ENCODE measurements at places on chromosomes 2 and 18.

DNA sequence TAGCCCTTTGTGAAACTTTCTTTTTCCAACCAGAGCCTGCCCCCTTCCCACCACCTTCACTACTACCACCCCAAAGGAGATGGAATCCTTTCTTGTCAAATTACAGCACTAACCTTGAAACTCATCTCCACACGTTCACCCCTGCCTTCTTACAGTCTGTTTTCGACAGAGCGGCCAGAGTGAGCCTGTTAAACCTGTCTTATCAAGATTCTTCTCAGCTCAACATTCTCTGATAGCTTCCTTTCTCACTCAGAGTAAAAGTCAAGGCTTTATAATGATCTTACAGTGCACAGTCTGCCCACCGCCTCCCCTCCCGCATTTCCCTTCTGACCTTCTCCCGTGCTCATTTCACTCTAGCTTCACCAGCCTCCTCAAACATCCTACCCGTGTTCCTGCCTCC, 56.0 kb downstream of the ARHGAP25 start:
- no peak for DNase-seq

GRCh38 chr2:3960106-3960505, 256.7 kb downstream of the DCDC2C start:
- no peak for DNase-seq

DNA sequence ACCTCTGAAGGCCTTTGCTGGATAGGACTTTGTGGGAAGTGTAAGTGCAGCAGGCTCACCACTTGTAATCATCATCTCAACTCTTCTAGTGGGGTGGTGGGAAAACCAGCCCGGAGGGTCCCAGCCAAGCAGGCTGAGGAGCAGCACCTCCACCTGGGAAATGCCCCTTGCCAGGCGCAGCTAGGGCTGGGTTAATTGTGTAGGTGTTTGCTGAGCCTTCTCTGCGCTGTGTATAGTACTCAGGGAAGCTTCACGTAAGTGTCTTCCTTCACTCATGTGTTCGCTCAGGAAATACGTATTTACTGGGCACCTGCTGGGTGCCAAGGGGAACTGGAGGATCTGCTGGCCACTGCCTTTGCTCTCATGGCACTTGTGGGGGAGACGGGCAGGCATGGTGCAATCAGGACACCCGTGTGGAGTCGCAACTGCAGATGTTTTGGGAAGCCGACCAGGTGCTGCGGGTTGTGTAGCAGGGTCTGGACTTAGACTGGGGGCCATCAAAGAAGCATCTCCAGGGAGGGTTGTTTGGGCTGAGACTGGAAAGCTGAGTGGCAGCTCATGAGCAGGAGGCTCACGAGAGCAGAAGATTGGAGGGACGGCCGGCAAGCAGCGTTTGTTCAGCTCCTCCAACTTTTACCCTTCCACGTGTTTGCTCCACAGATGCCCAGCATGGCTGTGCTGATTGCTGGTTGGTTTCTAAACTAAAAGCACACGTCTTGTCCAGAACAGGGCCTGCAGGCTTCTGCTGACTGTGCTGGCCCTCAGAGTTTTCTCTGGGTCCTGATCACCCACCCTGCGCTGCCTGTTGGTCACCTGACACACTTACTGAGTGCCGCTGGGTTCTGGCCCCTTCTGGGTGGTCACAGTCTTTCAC, 164.6 kb downstream of the LDLRAD4 start:
- DNase-seq = no peak

GRCh38 chr2:219998714-219999227, 371.3 kb downstream of the SLC4A3 start:
- DNase-seq = no peak

DNA sequence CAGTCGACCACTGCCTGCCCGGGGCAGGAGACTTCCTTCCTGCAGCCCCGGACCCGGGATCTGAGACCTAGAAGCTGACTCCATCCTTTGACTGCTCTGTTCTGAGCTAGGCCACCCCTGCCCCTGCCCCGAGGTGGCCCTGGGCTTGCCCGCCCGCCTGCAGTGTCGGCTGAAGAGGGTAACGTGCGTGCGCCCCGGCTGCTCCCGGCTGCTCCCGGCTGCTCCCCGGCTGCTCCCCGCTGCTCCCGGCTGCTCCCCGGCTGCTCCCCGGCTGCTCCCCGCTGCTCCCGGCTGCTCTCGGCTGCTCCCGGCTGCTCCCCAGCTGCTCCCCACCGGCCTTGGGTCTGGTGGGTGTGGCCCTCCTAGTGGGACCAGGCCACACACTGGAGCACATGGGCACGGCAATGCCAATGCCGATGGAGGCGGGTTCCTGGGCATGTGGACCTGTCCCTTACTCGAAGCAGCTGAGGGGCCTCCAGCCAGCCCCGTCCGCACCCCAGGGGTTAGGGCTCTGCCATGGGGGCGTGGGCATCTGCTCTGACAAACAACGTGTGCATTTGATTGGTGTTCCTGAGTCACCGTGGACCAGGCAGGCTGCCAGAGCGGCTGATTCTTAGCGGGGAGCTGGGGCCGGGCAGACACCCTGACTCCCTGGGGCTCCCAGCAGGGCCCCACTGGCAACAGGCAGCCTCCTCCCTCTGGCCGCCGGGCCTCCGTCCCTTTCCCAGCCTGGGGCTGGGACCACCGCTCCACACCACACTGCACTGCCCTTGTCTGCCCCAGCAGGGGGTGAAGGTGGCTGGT, 2.0 kb upstream of the GAL3ST2 start:
- DNase-seq = no peak

DNA sequence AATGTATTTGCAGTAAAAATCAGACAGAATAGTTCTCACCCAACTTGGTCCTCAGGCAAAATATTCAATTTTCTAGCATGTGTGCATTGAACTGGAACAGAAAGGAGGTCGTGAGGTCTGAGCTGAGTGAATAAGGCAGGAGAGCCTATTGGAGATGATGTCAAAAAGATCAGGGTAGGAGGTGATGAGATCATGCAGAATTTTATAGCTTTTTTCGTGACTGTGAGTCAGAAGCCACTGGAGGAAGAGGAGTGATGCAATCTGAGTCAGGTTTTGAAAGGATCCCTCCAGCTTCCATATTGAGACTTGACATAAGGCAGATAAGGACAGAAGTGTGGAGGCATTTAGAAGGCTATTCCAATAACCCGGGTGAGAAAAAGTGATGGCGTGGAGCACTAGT, 299.5 kb upstream of the SOX11 start:
- no peak for DNase-seq

- no peak for DNase-seq
Observed at GRCh38 chr2:133408671-133409070, 159.6 kb downstream of the NCKAP5 start.

DNA sequence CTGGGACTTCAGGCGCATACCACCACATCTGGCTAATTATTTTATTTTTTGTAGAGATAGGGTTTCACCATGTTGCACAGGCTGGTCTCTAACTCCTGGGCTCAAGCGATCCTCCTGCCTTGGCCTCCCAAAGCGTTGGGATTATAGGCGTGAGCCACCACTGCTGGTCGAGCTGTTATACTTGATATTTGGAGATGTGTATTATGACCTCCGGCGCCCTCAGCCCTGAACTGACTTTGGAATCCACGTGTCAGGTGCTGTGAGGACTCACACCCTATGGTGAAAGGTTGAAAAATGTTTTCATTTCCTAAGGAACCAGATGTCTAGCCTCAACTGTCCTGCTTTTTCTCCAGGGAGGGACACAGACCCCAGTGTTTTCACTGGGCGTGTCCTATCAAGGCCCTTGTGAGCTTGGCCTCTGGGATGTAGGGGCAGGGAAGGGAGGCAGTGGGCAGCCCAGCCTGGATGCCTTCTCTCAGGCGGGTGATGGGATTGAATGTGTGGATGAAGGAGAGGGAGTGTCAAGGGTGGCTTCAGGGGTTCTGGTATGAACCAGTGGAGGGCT, 56.4 kb upstream of the HAAO start:
- no peak for DNase-seq

DNA sequence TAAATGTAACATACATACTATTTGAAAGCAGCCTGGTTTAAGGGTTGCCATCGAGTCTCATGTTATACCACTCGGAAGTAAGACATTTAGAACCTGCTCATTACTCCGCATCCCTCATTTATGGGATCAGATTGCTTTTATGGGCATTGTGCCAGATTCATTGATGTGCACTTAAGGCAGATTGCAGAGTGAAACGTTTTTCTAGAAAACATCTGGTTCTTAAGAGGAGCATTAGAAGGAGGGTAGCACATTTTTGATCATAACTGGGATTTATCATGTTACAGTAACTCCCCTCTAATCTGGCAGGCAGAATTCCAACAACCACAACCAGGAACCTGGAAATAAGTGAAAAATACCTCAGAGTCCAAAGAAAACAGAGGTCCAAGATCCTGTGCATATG, 74.2 kb upstream of the GALNT3 start:
- DNase-seq = no peak

GRCh38 chr2:159124931-159125467, 156.6 kb downstream of the TANC1 start:
- no peak for DNase-seq

DNA sequence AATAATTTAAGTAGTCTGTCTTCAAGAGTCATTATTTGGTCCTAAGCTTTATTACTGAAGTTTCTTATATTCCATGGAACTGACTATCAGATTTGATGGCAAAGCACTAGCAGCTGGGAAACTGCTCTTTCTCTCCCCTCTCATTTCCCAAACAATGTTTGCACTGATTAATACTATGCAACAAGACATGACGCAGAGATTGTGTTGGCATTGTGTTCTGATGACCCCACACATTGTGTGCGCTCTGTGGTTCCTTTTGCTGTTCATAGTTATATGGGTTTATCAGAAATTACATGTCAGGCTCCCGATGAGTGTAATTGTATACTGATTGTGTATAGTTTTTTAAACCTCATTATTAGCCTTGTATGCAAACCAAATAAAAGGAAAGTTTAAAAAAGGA, 331.6 kb upstream of the FANCL start:
- DNase-seq = no peak

DNA sequence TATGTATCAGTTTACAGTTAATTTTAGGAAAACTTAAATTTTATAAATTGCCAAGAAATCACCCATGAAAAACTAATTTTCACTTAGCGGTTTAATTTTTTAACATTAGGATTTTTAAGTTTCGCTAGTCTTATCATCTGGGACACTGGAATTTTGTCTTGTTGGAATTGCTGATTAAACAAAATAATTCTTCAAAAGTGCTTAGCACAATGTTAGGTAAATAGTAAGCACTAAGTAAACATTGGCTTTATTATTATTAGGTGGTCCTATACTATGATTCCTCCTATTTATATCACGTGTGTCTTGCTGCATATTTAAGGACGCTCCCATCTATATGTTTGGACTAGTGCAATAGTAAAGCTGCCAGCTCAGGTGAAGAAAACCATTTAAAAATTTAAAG, 54.6 kb upstream of the MAP4K3 start:
- no peak for DNase-seq

- DNase-seq = no peak
Observed at GRCh38 chr2:148896136-148896535, 21.1 kb downstream of the KIF5C start.

DNA sequence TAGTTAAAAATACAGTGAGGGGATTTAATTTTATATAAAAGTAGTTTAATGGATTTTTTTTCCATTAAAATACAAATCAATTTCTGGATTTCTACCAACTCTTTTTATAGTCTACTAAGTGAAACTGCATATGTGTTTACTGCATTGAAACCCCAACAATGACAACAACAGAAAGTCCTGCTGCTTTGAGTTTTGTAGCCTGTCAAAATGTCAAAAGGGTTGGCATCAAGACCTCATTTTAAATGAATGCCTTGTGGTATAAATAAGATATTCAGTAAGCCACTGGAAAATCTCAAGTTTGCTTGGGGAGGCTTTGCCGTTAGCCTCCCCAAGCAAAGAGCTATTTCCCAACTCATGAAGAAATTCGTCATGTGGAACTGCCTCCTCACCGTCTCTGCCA, 440.3 kb upstream of the HNMT start:
- no peak for DNase-seq

DNA sequence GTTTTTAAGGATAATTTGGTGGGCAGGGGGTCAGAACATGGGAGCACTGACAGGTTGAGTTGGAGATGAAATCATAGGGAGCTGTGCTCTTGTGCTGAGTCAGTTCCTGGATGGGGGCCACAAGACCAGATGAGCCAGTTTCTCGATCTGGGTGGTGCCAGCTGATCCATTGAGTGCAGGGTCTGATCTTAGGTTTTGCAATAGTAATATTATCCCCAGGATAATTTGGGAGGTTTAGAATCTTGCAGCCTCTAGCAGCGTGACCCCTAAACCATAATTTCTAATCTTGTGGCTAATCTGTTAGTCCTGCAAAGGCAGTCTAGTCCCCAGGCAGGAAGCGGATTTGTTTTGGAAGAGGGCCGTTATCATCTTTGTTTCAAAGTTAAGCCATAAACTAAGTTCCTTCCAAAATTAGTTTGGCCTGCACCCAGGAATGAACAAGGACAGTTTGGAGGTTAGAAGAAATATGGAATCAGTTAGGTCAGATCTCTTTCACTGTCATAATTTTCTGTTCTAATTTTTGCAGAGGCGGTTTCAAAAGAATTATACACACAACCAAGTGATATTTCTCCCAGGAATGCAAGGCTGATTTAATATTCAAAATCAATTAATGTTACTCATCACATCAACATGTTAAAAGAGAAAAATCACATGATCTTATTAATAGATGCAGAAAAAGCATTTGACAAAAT, 23.0 kb downstream of the DBI start:
- no peak for DNase-seq

- DNase-seq = no peak
Observed at GRCh38 chr2:161042990-161043625, 117.1 kb upstream of the TANK start.

- no peak for DNase-seq
Observed at GRCh38 chr18:55839343-55839742, 251.4 kb upstream of the TCF4 start.

- DNase-seq = no peak
Observed at GRCh38 chr2:218263817-218264641, 3.2 kb downstream of the GPBAR1 start.

DNA sequence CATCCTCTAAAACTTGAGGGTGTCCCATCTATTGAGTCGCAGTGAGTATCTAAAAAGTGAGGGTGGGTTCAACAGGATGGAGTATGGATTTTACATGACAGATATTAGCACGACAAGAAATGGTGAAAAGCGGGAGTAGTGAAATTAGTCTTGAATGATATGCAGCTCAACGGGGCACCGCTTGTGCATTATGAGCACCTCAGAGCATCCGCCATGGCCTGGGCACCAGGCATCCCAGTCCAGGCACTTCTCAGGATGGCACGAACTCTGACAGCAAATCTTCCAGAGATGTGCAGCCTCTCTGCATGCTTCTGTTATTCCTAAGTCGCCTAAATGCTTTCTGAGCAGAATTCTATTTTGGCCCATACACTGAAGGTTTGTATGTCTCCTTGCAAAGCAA, 57.1 kb downstream of the ZNF516 start:
- DNase-seq = no peak

GRCh38 chr18:9696112-9696511, 12.0 kb upstream of the RAB31 start:
- DNase-seq = no peak

DNA sequence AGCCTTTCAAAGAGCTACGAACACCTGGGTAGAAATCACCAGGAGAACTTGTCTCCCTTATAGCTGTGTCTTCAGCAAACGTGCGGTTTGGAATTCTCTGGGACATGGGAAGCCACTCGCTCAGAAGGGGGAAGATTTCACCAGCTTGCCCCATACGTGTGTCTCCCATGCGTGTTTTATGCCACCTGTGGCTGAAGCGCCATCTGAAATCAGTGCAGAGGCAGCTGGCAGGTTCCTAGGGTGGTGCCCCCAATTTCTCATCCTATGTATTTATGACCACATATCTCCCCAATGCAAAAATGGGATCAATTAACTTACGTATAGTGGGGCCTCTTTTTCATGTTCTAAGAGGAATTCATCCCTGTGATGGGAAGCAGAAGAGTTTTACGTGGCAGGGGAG, 81.6 kb downstream of the TPO start:
- DNase-seq = no peak

GRCh38 chr2:121094101-121094500, 190.9 kb downstream of the TFCP2L1 start:
- DNase-seq = no peak

All from stimulated activated CD4-positive, alpha-beta T cell treated with anti-CD3 and anti-CD28 coated beads, Interleukin-1b, Interleukin-23, amount 100 ng/mL, for 4 hours (primary cell).